ENCODE measurements at places on chromosomes 7 and 10.

GRCh38 chr7:55335151-55335550 lies 30.0 kb upstream of the LANCL2 start:
- no peak for DNase-seq

DNA sequence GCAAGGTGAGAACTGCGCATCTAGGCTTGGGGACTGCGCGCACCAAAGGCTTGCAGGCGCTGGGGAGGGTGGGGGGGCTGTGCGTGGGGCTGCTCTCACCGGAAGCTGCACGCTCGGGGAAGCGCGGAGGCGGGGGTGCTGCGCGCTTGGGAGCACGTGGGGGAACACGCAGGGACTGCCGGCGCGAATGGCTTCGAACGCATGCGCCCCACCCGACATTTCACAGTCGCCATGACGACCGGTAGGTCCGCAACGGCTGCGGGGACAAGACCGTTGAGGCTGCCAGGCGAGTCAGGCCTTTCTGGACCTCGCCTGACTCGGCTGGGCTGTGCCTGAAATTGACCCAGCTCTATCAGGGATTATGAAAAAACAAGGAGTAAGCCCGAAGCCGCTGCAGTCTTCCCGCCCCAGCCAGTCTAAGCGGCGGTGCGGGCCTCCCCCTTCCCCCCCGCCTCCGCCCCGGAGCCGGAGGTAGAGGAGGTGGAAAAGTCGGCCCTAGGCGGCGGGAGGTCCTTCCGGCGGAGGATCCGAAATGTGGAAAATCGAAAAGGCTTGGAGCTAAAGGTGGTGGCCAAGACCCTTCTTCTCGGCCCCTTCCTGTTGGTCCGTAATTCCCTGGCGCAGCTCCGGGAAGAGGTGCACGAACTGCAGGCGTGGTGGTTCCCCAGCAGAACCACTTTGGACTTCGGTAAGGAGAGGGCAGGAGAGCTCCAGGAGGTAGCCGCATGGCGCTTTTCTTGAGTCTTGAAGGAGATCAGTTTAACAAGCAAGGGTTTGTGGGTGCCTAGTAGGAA lies 34.9 kb upstream of the STEAP1 start:
- no peak for DNase-seq

DNA sequence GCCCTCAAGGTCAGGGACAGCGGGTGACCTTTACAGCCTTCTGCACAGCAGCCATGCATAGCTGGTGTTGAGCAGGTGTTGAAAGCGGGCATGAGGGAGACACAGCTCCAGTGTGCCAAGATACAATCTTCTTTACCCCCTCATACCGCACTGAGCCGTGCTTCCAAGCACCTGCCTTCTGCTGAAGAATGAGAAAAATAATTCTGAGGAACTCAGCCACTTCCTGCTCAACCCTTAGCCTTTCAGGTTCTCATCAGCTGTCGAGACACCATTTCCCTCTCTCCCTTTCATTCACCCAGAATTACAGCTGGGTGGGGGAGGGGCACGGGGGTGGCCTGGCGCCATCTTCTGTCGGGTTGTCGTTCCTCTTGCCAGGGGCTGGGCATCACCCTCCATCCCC lies 58.6 kb downstream of the COL13A1 start:
- no peak for DNase-seq

- DNase-seq = no peak
These were observed 25.2 kb downstream of the SFTPD start for GRCh38 chr10:79923669-79924068.

DNA sequence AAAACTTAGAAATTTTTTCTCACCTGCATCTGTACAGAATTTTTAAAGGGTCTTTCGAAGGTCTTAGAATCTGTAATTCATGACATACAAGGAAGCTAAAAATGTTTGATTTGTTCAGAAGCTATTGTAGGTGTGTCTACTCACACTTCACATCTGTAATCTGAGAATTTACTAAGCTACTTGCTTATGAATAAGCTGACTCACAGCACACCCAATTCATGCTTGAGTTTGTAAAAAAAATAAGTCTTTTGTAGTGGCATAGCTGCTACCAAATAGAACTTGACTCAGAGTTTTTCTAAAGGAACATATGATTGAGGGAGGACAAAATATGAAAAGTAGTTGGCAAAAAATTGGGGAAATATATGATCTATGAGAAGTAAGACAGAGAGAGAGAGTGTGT lies 12.7 kb upstream of the AGR2 start:
- no peak for DNase-seq

- DNase-seq = no peak
These were observed 8.4 kb downstream of the GIGYF1 start for GRCh38 chr7:100685631-100686145.

DNA sequence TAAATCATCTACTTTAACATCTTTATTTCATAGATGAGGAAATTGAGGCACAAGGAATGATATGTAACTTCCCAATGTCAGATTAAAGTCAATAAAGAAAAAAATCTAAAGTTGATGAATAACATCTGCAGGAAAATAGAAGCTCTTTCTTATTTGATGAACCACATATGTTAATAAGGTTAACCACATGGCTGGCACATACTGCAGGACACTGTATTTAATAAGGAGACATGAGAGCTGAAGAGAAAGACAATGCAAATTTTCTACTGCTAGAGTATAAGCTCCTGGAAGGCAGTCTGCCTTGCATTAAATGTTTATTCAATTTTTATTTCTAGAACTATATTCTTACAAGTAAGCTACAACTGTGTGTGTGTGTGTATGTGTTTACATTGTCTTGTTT lies 4.4 kb downstream of the RAB11FIP2 start:
- no peak for DNase-seq

GRCh38 chr7:5627745-5628547 lies 153.5 kb downstream of the RNF216 start:
- DNase-seq = no peak

Data from stimulated activated CD8-positive, alpha-beta memory T cell treated with anti-CD3 and anti-CD28 coated beads, Interleukin-15, amount 100 ng/mL, for 24 hours (primary cell).